ENCODE measurements at places on chromosomes 1 and 21. TPM values are rescaled to one million over a fixed set of nuclear protein-coding genes. Genes with fewer than 3 reads are reported as not detected.

The TMPRSS15 gene
- not detected for total RNA-seq

The B4GALT2 gene
- 60.6 TPM for total RNA-seq

The SAMD13 gene
- total RNA-seq, result 0.45 TPM

The C1orf116 gene
- total RNA-seq, result 4.5 TPM

The VTCN1 gene
- not detected for total RNA-seq

The KCND3 gene
- not detected for total RNA-seq
